ENCODE measurements at places on chromosomes 11 and 22. TPM values are rescaled to one million over a fixed set of nuclear protein-coding genes. Genes with fewer than 3 reads are reported as not detected.

SLC25A45 gene
- 67.2 TPM for total RNA-seq

OR10D3 gene
- not detected for total RNA-seq

LSP1 gene
- 9.9 TPM for total RNA-seq

GAB4 gene
- total RNA-seq, result not detected

SMC1B gene
- not detected for total RNA-seq

PGA5 gene
- not detected for total RNA-seq

TRIM49 gene
- not detected for total RNA-seq

DNA sequence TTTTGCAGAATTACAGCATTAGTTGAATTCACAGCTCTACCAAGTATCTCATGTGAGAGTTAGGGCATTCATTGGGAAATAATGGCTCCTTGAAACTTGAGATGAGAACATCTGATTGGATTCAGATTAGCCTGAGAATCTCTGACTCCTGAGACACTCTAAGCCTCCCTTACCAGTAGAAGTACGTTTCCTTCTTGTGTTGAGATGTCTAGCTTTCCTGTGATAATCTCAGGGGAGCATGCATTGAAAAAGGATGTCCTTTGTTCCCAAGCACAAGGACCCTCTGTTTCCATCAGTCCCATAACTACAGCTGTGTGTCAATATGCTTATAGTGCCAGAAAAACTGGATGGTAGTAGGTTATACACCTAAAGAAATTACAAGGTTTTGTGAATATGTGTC, 35.2 kb upstream of the RDX start:
- DNase-seq, result no peak
- no peaks in the 10 kb centered on the region for H3K27me3 ChIP-seq

DNA sequence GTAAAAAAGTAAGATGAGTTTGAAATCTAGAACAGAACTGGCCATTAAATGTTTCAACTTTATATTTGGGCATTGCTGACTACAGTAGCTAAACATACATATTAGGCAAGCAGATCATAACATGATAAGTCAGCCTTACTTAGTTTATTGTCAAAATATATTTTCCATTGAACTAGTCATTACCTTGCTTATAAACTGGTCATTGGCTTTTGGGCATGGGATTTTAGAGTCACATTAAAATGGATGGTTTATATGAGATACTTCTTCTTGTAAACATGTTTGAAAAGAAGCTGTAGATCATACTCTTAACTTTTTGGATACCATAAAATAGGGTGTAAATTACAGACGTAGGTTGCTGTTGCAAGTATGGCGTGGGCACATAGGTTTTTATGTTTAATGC, 2.7 kb downstream of the HIPK3 start:
- DNase-seq, result no peak
- H3K27ac ChIP-seq, result peak overlapping the region; percentile 100
- H3K4me1 ChIP-seq, result peaks cover 58% of the 10 kb centered on the region
- H3K27me3 ChIP-seq, result no peaks in the 10 kb centered on the region
- peak overlapping the region; percentile 14 for H3K4me3 ChIP-seq

- no peaks in the 10 kb centered on the region for H3K27me3 ChIP-seq
- no peaks in the 10 kb centered on the region for H3K4me1 ChIP-seq
- H3K27ac ChIP-seq, result no peak overlapping the region
- no peaks in the 10 kb centered on the region for H3K36me3 ChIP-seq
These were observed 30.4 kb downstream of the TBC1D22A start for GRCh38 chr22:46792841-46793261.

GRCh38 chr11:86818462-86819192, 18.3 kb downstream of the PRSS23 start:
- no peaks in the 10 kb centered on the region for H3K36me3 ChIP-seq
- no peak overlapping the region for H3K4me3 ChIP-seq
- DNase-seq, result no peak
- H3K27ac ChIP-seq, result no peak overlapping the region

DNA sequence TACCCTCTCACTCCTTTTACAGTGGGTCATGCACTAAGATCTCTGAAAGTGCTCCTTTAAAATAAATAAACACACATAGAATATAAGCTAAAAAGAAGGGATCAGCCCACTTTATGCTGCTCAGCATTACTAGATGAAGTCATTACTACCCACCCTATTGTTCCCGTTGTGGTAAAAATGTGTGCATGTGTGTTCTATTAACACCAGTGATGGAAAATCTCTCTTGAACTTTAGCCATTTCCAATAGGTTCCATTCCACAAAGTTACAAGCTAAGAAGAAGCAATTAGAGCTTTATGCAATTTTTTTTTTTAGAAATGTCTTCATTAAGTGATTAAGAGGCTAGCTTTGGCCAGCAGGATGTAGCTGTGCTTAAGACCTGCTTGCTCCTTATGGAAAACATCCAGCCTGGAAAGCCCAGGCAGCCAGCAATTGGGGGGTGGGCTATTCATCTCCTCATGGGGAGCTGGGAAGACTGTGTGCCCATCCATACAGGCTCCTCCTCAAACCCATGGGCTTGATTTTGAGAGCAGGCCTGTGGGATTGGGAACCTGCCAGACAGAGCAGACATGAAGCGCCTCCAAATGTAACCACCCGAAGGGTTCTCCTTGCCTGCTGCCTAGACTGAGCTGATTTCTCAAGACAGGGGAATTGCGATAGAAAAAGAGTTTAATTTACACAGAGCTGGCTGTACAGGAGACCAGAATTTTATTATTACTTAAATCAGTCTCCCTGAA, 92.9 kb upstream of the PARVA start:
- no peak for DNase-seq
- no peaks in the 10 kb centered on the region for H3K36me3 ChIP-seq
- no peaks in the 10 kb centered on the region for H3K27me3 ChIP-seq
- peaks cover 4% of the 10 kb centered on the region for H3K4me1 ChIP-seq
- no peak overlapping the region for H3K27ac ChIP-seq

GRCh38 chr11:71146846-71147245, 105.5 kb downstream of the SHANK2 start:
- no peaks in the 10 kb centered on the region for H3K27me3 ChIP-seq
- DNase-seq, result no peak
- H3K4me3 ChIP-seq, result no peak overlapping the region
- H3K27ac ChIP-seq, result no peak overlapping the region
- peaks cover 1% of the 10 kb centered on the region for H3K4me1 ChIP-seq

- H3K27me3 ChIP-seq, result no peaks in the 10 kb centered on the region
- no peak for DNase-seq
- H3K36me3 ChIP-seq, result no peaks in the 10 kb centered on the region
- no peaks in the 10 kb centered on the region for H3K4me1 ChIP-seq
- H3K4me3 ChIP-seq, result no peak overlapping the region
These were observed 88.5 kb upstream of the ANO3 start for GRCh38 chr11:26243426-26243825.

DNA sequence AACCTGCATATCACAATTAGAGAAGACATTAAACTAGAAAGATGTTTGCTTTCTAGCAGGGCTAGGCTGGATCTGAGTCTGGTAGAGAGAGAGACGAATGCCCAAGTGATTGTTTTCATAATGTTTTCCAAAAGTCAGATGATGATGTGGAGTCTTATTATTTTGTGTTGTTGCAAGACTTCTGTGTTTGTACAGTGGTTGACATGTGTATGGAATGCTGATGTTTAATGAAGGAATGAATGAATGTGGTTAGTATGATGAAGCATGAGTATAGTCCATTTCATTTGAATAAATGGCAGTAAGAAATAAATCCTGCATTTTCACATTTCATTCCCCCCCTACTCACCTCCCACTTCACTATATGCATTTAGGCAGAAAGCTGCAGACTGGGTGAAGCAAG, 69.6 kb downstream of the PPP2R1B start:
- H3K4me1 ChIP-seq, result peaks cover 40% of the 10 kb centered on the region

- H3K27ac ChIP-seq, result peak overlapping the region; percentile 91
- H3K27me3 ChIP-seq, result no peaks in the 10 kb centered on the region
- no peak for DNase-seq
- peaks cover 31% of the 10 kb centered on the region for H3K4me1 ChIP-seq
These were observed 572 bp downstream of the ZNF70 start for GRCh38 chr22:23750367-23750713.

- H3K36me3 ChIP-seq, result no peaks in the 10 kb centered on the region
- H3K27ac ChIP-seq, result no peak overlapping the region
- no peaks in the 10 kb centered on the region for H3K4me1 ChIP-seq
- H3K4me3 ChIP-seq, result no peak overlapping the region
- no peak for DNase-seq
These were observed 166.0 kb downstream of the KIRREL3 start for GRCh38 chr11:126834573-126834972.

GRCh38 chr11:126190792-126191191, 20.7 kb downstream of the RPUSD4 start:
- H3K36me3 ChIP-seq, result no peaks in the 10 kb centered on the region
- H3K27me3 ChIP-seq, result no peaks in the 10 kb centered on the region
- H3K4me3 ChIP-seq, result no peak overlapping the region
- DNase-seq, result no peak
- no peak overlapping the region for H3K27ac ChIP-seq
- no peaks in the 10 kb centered on the region for H3K4me1 ChIP-seq

DNA sequence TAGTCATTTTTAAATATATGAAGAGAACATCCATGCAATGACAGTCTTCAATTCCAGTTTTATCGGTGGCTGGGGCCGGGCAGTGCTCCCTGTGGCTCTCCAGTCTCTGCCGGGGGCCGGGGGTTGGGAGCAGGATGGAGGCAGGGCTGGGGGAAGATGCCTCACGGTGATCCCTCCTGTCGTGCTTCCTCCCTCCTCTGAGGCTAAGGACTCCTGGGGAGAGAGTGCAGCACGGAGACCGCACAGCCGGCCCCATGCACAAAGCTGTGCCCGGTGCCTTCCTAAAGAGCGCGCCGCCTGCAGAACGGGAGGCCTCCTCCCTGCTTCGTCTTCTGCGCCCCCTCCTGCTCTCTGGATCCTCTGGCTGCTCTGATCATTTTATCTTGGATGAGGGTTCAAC, 20.5 kb downstream of the GAL start:
- no peak for DNase-seq
- no peaks in the 10 kb centered on the region for H3K27me3 ChIP-seq
- H3K36me3 ChIP-seq, result no peaks in the 10 kb centered on the region
- H3K27ac ChIP-seq, result no peak overlapping the region
- H3K4me3 ChIP-seq, result no peak overlapping the region

DNA sequence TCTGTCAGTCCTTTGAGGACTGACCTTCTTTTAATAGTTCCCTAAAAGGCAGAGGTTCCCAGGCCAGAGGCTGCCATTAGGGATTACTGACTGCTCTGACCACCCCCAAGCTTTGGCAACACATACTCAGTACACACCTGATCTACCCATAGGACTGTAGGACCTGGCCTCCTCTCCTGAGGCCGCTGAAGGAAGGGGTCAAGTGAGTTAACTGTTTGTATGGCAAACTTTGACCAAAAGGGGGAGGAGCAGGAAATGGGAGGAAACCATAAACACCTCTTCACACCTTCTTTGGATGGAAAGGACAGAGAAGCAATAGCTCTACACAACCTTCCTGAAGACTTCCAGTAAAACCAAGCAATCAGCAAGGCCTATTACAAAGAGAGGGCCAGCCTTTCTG, 104.0 kb downstream of the APOL5 start:
- no peak for DNase-seq
- H3K27me3 ChIP-seq, result no peaks in the 10 kb centered on the region
- no peak overlapping the region for H3K4me3 ChIP-seq
- H3K27ac ChIP-seq, result no peak overlapping the region
- no peaks in the 10 kb centered on the region for H3K36me3 ChIP-seq
- peaks cover 5% of the 10 kb centered on the region for H3K4me1 ChIP-seq

- DNase-seq, result no peak
- no peak overlapping the region for H3K4me3 ChIP-seq
- no peak overlapping the region for H3K27ac ChIP-seq
- no peaks in the 10 kb centered on the region for H3K4me1 ChIP-seq
- H3K27me3 ChIP-seq, result no peaks in the 10 kb centered on the region
- no peaks in the 10 kb centered on the region for H3K36me3 ChIP-seq
These were observed 250.8 kb upstream of the B3GAT1 start for GRCh38 chr11:134662629-134663360.

DNA sequence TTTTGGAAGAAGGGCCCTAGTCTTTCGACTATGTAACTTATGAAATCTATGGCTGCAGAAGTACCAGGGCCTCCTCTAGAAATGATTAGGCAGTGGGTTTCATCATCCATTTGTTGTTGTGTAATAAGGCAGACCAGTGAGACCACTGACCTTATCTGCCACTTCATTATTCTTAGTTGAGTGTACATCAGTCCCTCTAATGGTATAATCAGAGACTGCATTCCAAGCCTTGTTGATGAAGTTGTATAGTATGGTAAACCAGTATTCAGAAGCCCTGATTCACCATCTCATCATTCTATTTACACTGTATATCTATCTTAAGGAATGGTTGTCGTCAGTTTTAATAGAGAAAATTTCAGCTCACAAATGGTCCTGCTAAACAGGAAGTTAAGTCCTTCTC, 32.2 kb upstream of the GRIA4 start:
- H3K4me1 ChIP-seq, result no peaks in the 10 kb centered on the region
- H3K36me3 ChIP-seq, result no peaks in the 10 kb centered on the region
- no peak overlapping the region for H3K4me3 ChIP-seq
- DNase-seq, result no peak

DNA sequence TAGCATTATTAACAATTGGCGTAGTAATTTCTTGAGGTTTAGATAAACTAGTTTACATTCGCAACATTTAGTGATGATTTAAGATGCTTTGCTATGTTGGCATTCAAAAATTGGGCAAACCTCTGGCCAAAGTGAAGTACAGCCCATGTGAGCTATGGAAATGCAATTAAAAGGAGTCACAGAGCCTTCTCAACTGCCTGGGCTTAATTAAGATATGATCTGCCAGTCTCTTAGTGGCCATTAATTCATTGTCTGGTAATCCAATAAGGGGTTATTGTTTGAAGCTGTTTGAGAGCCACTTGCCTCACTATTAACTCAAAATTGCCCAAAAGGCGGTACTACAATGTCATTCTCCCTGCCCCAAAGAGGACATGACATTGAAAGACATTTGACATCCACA, 608.9 kb downstream of the NTM start:
- no peaks in the 10 kb centered on the region for H3K36me3 ChIP-seq
- no peaks in the 10 kb centered on the region for H3K4me1 ChIP-seq
- no peak overlapping the region for H3K27ac ChIP-seq
- H3K4me3 ChIP-seq, result no peak overlapping the region
- no peaks in the 10 kb centered on the region for H3K27me3 ChIP-seq

DNA sequence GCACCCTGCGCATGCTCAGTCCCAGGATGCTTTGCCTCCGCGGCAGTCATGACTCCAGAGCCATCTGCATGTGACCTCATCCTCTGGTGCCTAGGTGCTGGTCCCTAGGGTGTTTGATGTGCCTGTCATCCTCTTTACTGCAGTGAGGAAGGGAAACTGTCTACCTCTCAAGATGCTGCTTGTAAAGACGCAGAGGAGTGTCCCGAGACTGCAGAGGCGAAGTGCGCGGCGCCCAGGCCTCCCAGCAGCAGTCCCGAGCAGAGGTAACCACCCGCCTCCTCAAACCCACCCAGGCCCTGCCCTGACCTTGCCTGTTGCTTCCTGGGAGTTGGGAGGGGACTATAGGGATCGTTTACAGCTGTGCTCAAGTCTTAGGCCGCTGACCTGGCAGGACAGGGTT, 74.6 kb upstream of the GAL start:
- H3K27me3 ChIP-seq, result no peaks in the 10 kb centered on the region
- peaks cover 31% of the 10 kb centered on the region for H3K36me3 ChIP-seq
